ENCODE measurements at places on chromosomes 16 and 17. TPM values are rescaled to one million over a fixed set of nuclear protein-coding genes. Genes with fewer than 3 reads are reported as not detected.

TMIGD1 gene
- polyA plus RNA-seq = not detected

MMP28 gene
- not detected for polyA plus RNA-seq

KRTAP1-5 gene
- polyA plus RNA-seq = not detected

KRT32 gene
- not detected for polyA plus RNA-seq

HBM gene
- not detected for polyA plus RNA-seq

MEIOB gene
- not detected for polyA plus RNA-seq

GPR179 gene
- polyA plus RNA-seq = not detected

CDH11 gene
- polyA plus RNA-seq = not detected

PRSS27 gene
- polyA plus RNA-seq = not detected

BCAR1 gene
- not detected for polyA plus RNA-seq

CKLF gene
- polyA plus RNA-seq = 70.7 TPM

CCL17 gene
- polyA plus RNA-seq = not detected

GRCh38 chr16:56789360-56789759 lies 59.4 kb downstream of the NUP93 start:
- no peak overlapping the region for H3K27ac ChIP-seq
- no peaks in the 10 kb centered on the region for H3K27me3 ChIP-seq
- no peak overlapping the region for H3K4me3 ChIP-seq
- peaks cover 7% of the 10 kb centered on the region for H3K4me1 ChIP-seq
- H3K36me3 ChIP-seq = no peaks in the 10 kb centered on the region

DNA sequence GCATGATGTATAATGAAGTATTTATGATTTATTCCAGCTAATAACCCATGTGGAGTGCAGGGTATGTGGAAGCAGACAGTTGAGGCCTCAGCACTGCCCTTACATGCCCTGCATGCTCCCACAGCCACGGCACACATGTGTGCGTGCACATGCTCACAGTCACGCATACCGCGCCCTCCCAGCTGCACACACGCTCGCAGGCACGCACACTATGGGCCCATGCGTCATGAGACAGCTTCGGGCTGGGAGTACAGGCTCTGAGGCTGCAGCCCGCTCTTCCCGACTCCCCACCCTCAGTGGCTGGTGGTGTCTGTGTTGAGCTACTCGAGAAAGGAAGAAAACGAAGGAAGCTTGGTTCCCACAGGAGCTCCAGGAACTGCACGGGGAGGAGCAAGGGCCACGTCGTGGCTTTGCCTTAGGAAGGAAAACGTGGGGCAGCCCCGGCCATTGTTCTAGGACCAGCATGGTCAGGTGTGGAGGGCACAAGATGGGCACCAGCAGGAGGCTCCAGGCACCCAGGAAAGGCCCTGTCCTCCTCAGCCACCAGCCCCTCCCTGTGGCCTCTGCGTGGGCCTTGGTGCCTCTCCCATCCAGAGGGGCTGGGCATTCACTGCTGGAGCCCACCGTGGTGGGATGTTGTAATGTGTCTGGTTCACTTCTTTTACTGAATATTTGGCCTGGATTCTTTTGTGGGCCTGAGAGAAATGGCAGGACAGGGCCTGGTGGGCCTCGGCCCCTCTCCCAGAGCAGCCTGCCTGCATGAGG lies 27.5 kb upstream of the CDH15 start:
- H3K27me3 ChIP-seq = no peaks in the 10 kb centered on the region
- H3K4me3 ChIP-seq = no peak overlapping the region
- DNase-seq = no peak
- H3K36me3 ChIP-seq = peaks cover 11% of the 10 kb centered on the region

DNA sequence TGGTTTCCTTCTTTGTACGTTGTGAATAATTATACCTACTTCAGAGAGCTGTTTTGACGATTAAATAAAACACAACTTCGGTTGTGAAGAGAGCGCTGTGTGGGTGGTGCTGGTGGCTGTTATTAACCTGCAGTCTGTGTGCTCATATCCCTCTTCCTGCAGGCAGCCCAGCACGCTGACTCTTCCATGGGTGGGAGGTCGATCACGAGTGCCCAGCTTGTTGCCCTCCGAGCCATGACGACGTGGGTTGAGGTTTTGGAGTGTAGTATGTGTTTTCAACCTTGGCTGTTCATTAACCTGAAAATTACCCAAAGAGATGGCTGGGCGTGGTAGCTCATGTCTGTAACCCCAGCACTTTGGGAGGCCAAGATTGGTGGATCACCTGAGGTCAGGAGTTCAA lies 11.3 kb upstream of the GCSH start:
- no peak for DNase-seq
- H3K36me3 ChIP-seq = no peaks in the 10 kb centered on the region
- H3K4me3 ChIP-seq = no peak overlapping the region
- no peaks in the 10 kb centered on the region for H3K4me1 ChIP-seq
- H3K27ac ChIP-seq = no peak overlapping the region

- H3K36me3 ChIP-seq = no peaks in the 10 kb centered on the region
- H3K27me3 ChIP-seq = peaks cover 5% of the 10 kb centered on the region
- no peak overlapping the region for H3K4me3 ChIP-seq
- H3K27ac ChIP-seq = no peak overlapping the region
- DNase-seq = no peak
- peaks cover 8% of the 10 kb centered on the region for H3K4me1 ChIP-seq
Observed at GRCh38 chr16:15526731-15527130, 92.3 kb downstream of the BMERB1 start.

DNA sequence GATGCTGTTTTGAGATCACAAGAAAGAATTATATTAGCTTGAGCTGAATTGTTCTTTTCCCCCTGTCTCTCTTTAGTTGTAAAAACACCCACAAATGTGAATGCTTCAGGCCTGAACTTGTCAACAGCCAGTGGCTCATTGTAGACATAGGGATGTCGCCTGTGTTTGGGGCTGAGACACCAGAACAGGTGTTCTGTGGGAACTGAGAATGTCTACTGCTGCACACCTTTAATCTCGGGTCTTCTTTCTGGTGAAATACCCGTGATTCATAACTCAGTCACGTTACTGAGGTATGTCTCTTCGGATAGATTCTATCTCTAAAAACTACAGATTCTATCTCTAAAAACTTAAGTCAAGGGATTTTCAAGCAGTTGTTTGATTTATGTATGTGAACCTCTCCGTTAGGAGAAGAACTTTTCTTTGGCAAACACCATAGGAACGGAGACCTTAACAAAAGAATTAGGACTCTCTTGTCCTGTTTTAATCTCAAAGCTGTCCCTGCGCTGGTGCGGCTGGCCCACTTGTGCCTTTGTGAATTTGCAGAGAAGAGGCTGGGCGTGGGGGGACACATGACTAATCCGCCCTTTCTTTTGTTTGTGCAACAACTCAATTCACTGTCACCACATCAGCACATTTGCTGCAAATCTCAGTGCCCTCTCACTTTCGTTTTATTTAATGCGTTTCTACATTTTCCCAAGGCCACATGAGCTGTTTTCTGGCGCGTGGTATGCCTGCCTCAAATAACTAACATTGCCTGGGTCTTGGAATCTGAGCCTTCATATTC lies 643.0 kb downstream of the MAF start:
- DNase-seq = no peak
- H3K27ac ChIP-seq = no peak overlapping the region
- H3K4me3 ChIP-seq = no peak overlapping the region
- peaks cover 5% of the 10 kb centered on the region for H3K36me3 ChIP-seq

DNA sequence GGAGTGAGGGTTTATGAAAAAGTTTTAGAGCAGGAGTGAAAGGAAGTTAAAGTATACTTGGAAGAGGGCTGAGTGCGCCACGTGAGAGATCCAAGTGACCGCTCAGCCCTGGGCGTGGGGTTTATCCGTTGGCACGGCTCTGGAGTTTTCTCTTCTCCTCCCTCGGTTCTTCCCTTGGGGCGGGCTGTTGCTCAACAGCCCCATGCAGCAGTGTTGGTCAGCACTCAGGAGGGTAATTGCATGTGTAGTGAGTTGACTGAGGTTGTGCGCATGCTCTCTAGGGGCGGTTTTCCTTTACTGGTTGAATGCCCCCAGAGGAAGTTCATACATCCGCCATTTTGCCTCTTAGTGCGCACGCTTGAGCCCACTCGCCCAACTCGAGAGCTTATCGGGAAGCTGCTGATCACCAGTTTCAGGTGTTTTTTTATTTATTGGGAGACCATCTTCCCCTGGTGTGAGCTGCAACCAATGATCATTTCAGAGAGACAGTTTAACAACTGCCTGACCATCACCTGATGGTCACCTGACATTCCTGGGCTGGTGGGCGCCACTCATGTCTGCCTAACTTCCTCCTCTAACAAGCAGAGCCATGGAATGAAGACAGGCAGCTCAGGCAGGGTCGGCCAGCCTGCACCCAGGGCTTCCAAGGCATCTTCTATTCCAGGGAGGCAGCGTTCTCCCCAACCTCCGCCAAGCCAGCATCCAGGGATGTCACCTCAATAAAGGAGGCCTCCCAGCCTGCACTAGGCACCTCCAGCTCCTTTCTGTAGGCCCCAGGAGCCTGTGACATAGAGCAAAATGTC lies 41.3 kb upstream of the DNAH17 start:
- no peak overlapping the region for H3K27ac ChIP-seq
- H3K27me3 ChIP-seq = peaks cover 4% of the 10 kb centered on the region
- no peak overlapping the region for H3K4me3 ChIP-seq
- no peak for DNase-seq
- no peaks in the 10 kb centered on the region for H3K4me1 ChIP-seq
- no peaks in the 10 kb centered on the region for H3K36me3 ChIP-seq

DNA sequence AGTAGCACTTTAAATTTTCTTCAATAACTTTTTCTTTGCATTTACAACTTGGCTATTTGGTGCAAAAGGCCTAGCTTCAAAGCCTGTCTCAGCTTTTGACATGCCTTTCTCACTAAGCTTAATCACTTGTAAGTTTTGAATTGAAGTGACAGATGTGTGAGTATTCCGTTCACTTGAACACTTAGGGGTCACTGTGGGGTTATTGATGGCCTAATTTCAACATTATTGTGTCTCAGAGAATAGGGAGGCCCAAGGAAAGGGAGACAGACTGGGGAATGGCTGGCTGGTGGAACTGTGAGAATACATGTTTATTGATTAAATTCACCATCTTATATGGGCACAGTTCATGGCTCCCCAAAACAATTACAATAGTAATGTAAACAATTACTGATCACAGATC lies 84.1 kb downstream of the TAOK1 start:
- no peak overlapping the region for H3K27ac ChIP-seq
- no peaks in the 10 kb centered on the region for H3K4me1 ChIP-seq
- H3K27me3 ChIP-seq = no peaks in the 10 kb centered on the region
- no peak overlapping the region for H3K4me3 ChIP-seq

DNA sequence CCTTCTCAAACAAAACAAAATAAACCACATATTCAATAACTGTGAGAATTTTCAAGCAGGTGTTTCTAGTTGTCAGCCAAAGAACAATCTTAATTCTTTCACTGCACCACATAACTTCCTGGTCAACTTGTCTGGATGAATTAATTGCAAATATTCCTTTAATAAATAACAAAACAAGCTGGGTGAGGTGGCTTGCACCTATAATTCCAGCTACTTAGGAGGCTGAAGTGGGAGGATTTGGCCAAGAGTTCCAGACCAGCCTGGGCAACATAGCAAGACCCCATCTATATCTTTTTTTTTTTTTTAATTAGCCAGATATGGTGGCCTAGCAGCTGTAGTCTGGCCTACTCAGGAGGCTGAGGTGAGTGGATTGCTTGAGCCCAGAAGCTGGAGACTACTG lies 17.0 kb upstream of the PPM1D start:
- no peaks in the 10 kb centered on the region for H3K27me3 ChIP-seq
- no peak overlapping the region for H3K4me3 ChIP-seq
- DNase-seq = no peak
- H3K36me3 ChIP-seq = no peaks in the 10 kb centered on the region

GRCh38 chr17:32631341-32632096 lies 144.7 kb downstream of the CDK5R1 start:
- no peaks in the 10 kb centered on the region for H3K4me1 ChIP-seq
- H3K27ac ChIP-seq = no peak overlapping the region
- H3K36me3 ChIP-seq = no peaks in the 10 kb centered on the region

DNA sequence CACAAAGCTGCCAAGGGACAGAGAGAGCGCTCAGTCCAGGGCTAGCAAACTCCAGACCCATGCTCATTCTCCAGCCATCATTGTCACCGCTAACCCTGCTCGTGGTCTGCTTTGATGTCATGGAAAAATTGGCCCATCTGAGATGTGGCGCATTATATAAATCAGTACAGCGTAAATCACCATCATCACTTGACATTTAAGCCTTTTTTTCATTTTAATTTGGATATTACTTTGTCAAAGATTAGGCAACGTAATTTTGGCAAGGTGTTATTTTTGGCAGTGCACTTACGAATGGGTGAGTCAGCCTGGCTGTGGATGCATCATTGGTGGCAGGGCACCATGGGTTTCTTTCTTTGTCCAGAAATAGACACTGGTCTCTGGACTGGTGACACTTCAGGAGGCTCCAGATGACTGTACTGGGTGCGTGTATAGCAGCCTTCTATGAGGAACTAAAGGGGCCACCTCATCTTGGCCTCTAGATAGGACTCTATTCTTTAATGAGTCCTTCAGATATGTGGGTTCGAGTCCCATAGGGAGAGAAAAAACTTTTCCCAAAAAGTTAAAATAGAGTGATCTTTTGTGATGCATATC lies 166.3 kb downstream of the MSI2 start:
- no peak for DNase-seq
- no peak overlapping the region for H3K4me3 ChIP-seq
- no peaks in the 10 kb centered on the region for H3K27me3 ChIP-seq
- no peak overlapping the region for H3K27ac ChIP-seq
- H3K36me3 ChIP-seq = peaks cover 14% of the 10 kb centered on the region

- no peaks in the 10 kb centered on the region for H3K4me1 ChIP-seq
- H3K27ac ChIP-seq = no peak overlapping the region
- no peak for DNase-seq
- no peaks in the 10 kb centered on the region for H3K36me3 ChIP-seq
- no peaks in the 10 kb centered on the region for H3K27me3 ChIP-seq
Observed at GRCh38 chr16:63539276-63539675, 1503.0 kb upstream of the CDH8 start.

GRCh38 chr17:56131431-56131830 lies 21.8 kb upstream of the ANKFN1 start:
- no peak overlapping the region for H3K27ac ChIP-seq
- H3K4me1 ChIP-seq = no peaks in the 10 kb centered on the region
- H3K4me3 ChIP-seq = no peak overlapping the region
- no peaks in the 10 kb centered on the region for H3K36me3 ChIP-seq
- H3K27me3 ChIP-seq = no peaks in the 10 kb centered on the region
- no peak for DNase-seq

- H3K27ac ChIP-seq = no peak overlapping the region
- H3K27me3 ChIP-seq = no peaks in the 10 kb centered on the region
- H3K36me3 ChIP-seq = no peaks in the 10 kb centered on the region
Observed at GRCh38 chr16:65598621-65599020, 476.8 kb upstream of the CDH11 start.

GRCh38 chr17:81328489-81328888 lies 33.4 kb upstream of the SLC38A10 start:
- no peaks in the 10 kb centered on the region for H3K4me1 ChIP-seq
- no peak overlapping the region for H3K4me3 ChIP-seq
- no peaks in the 10 kb centered on the region for H3K36me3 ChIP-seq
- no peak overlapping the region for H3K27ac ChIP-seq
- H3K27me3 ChIP-seq = peaks cover 19% of the 10 kb centered on the region

- H3K27ac ChIP-seq = no peak overlapping the region
- DNase-seq = no peak
- no peak overlapping the region for H3K4me3 ChIP-seq
- H3K27me3 ChIP-seq = peaks cover 7% of the 10 kb centered on the region
- H3K36me3 ChIP-seq = no peaks in the 10 kb centered on the region
Observed at GRCh38 chr16:74226338-74226954, 70.2 kb upstream of the PSMD7 start.

- H3K27me3 ChIP-seq = peaks cover 18% of the 10 kb centered on the region
- peaks cover 9% of the 10 kb centered on the region for H3K4me1 ChIP-seq
- H3K4me3 ChIP-seq = peak within 1 kb of the TSS; percentile 55
- no peaks in the 10 kb centered on the region for H3K36me3 ChIP-seq
- H3K27ac ChIP-seq = no peak within 1 kb of the TSS
Observed at GRCh38 chr16:674968-675883, at the start of gene RHBDL1. TSS of gene RHBDL1 (plus strand) at chr16:675671. CDS start at chr16:675791, 120 bp downstream.
